ENCODE measurements at places on chromosomes 7 and 10. TPM values are rescaled to one million over a fixed set of nuclear protein-coding genes. Genes with fewer than 3 reads are reported as not detected.

RET gene
- 0.40 TPM for total RNA-seq

IQUB gene
- total RNA-seq = 0.58 TPM

SH3PXD2A gene
- total RNA-seq = 31.0 TPM

ZMIZ1 gene
- total RNA-seq = 67.4 TPM

VENTX gene
- total RNA-seq = 0.54 TPM

LRRD1 gene
- total RNA-seq = 0.25 TPM

NEURL1 gene
- total RNA-seq = 0.17 TPM

LRGUK gene
- total RNA-seq = 0.17 TPM

PCGF5 gene
- 56.8 TPM for total RNA-seq

SPDYE16 gene
- not detected for total RNA-seq

SPRN gene
- total RNA-seq = not detected

AP1S1 gene
- 10.7 TPM for total RNA-seq

SNX13 gene
- 47.0 TPM for total RNA-seq

UPK3BL1 gene
- total RNA-seq = 7.1 TPM

GPR158 gene
- total RNA-seq = not detected

TWIST1 gene
- total RNA-seq = 3.2 TPM

BMPER gene
- total RNA-seq = 4.9 TPM

Measured in right cardiac atrium (tissue), 5 donors.